8988T (cell line): ENCODE measurements at places on chromosomes 7 and 10.

DNA sequence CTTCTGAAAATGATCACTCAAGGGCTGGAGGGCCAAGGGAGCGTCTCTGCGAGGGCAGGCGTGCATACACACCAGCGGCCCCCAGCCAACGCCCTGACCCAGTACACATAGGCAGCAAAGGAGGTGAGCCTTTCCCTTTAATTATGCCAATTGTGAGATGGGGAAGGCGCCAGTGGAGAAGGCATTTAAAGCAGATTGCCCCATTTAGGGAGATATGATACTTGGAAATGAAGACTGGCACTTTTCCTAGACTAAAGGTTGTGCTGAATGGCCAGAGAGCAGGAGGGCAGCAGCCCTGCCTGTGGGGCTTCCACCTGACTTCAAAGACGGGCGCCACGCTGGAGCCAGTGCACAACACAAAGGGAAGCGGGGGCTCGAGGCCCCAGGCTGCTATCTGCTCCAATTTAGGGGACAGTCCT is 24.1 kb downstream of the HIPK2 start:
- no peak for DNase-seq

DNA sequence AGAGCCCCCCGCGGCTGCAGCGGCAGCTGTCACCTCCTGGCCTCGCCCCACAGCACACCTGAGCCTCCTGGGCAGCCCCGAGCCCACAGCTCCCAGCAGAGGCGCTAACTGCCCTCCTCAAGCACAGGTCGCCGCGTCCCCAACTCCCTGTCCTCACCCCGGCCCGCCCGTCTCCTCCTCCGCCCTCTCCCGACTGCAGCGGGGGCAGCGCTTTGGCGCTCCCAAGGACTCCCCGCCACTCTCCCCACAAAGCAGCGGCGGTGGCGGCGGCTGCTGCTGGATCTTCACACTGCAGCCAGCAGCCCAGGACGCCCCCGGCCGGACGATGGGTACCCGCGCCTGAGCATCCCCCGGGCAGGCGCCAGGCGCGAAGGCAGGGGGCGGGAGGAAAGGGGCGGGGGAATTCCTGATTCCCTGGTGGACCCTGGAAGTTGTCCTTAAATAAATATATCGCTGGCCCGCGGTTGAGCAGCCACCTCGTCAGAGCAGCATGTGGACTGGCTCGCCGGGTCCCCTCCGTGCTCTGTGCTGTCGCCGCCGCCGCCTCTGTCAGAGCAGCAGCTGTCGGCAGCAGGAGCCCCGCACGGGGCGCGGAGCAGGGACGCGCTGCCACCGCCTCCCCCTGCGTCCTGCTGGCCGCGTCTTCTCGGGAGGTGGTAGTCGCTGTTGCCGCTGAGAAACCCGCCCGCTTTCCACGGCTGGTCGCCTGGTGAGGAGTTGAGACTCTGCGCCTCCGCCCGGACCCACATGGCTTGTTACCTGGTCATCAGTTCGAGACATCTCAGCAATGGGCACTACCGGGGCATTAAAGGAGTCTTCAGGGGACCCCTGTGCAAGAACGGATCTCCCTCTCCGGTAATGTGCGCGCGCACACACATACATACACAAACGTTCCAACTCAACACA is at the start of gene ZNF804B:
Gene ZNF804B (plus strand): TSS at position 471 of the 906 bp plus-strand sequence. CDS start 277 bp downstream, at position 748.
- DNase-seq = no peak

- DNase-seq = no peak
Measured at GRCh38 chr10:30553626-30554439, 75.7 kb downstream of the LYZL2 start.

DNA sequence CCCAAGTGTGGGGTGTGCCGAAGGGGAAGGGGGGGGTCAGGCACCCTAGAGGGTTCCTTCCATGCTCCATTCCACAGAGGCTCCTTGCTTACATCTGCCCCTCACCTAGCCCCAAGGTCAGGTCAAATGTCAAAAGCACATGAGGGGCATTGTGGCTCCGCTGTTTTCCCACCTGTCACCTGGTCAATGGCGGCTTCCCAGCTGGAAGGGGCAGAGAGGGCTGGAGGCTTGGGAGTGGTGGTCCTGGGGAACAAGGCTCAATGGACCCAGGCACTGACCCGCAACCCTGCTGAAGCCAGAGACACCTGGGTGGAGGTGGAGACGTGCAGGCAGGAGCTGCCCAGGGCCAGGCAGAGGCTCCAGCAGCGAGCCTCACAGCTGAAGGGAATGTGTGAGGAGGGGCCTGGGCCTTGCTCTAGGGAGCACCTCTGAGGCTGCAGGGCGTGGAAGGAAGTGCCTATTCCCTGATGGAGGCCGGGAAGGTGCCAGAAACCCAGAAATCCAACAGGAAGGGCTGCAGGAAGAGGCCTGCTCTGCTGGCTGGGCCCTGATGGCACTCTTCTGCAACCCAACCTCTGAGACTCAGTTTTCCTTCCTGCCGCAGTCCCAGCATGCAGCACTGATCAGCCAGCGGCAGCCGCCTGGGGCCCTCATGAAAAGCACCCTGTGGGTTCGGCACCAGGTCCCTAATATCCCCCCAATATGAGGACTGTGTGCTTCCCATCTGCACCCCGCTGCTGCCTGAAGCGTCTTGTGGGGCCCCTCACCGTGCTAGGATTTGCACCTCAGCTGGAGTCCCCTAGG is 16.0 kb downstream of the RASGEF1A start:
- peak; percentile 27 for DNase-seq

DNA sequence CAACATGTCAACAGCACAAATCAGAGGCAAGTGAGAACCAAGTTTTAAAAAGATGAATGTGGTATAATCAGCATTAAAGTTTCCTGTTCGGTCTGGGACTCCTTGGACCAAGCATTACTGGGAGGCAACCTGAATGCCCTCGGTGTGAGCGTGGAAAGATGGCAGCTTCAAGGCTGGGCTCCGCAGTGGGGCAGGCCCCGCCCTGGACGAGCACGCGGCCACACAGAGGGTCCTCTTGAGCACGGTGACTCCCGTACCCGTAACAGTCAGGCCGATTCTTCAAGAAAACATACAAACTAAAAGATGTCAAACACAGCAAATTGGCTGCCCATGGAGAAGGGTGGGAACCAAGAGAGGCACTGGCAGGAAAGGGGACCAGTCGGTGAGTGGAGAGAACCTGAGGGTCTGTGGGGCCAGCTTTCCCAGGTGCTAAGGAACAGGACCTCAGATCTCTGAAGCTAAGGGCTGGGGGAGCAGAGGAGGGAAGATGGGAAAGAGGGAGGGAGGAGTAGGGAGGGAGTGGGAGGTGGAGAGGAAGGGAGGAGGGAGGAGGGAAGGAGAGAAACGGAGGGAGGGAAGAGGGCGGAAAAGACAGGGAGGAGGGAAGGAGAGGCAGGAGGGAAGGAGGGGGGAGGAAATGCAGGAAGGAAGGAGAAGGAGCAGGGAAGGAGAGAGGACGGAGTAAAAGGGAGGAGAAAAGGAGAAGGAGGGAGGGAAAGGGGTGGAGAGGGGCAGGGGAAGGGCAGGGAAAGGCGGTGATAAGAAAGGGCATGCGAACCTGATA is 71.2 kb upstream of the FAM20C start:
- no peak for DNase-seq

- DNase-seq = no peak
Measured at GRCh38 chr10:113003052-113003451, 53.0 kb downstream of the TCF7L2 start.

- DNase-seq = no peak
Measured at GRCh38 chr10:130020651-130021382, 56.7 kb upstream of the EBF3 start.
